Hippocampal formation (tissue), 2 donors: ENCODE measurements at places on chromosomes 2 and 18.

DNA sequence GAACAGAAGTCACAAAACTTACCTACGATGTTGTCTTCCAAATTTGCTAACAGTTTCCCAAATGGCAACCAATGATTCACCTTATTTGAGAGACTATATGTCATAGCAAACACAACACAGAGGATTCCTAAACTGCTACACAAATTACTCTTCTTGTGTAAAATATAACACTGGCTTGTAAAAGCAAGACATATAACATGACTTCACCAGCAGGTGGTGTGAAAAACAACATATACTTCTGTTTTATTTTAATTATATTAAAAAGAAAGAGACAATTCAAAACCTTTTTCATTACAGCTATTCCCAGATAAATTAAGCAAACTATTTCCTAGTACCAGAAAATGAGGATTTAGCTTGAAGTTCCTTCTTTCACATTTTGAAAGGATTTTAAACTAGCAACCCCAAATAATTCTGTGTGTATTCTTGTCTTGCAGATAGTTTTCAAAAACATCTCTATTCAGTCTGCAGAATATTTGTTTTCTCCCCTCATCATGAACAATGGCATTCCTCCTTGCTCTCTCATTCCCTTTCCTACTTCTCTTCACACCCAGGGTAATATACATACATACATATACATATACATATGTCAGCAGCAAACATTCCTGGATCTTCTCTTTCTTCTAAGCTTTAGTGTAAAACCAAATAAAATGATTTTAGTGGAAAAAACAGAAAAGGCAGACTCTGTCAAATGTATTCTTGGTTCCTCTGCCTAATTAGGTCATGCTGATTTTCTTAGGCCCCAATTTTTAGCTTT lies 62.1 kb downstream of the SCN3A start:
- DNase-seq, result no peak

- DNase-seq, result no peak
These were observed 377.4 kb downstream of the RPRM start for GRCh38 chr2:153101187-153101586.

DNA sequence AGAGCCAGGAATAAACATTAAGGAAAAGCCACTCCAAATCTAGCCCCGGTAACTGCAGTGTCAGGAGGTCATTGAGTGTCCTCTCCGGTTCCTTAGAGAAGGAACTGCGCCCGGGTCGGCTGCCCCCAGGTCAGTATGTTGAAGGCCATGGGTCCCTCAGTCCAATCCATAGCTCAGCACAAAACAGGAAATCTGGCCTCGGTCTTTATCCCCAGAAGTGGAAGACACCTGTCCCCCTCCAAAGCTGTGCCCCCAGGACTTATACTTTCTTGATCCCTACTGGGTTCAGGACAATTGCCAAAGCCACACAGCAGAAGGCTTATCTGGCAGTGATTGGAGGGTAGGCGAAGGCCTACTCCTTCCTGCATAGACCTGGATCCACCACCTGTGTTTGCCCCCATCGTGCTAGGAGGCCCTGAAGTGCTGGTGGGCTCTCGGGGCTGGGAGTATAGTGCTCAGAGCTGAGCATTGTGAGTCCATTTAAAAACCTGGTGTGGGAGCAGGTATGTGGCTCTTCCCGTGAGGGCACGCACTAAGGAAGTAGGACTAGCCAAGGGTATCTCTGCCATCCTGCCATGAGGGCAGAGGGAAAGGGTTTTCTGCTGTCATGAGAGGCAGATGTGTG lies 178.6 kb downstream of the SEPTIN10 start:
- DNase-seq, result no peak

GRCh38 chr2:73266061-73266901 lies 18.0 kb downstream of the FBXO41 start:
- no peak for DNase-seq

GRCh38 chr18:22422909-22423548 lies 5.3 kb upstream of the CTAGE1 start:
- DNase-seq, result no peak

DNA sequence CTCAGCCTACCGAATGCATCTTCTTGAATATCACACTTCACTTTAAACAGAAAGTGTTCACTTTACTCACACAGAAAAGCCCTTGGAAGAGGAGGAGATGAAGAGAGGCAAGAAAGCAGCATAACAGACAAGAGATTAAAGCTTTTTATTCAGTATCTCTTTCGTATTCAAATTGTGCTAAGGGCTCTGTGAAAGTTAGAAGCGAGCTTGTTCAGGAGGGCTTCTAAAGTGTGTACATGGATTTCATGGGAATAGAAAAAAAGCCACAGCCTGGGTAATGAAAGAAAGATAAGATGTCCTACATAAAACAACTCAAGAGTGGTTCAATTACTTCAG lies 531.9 kb downstream of the TMEM182 start:
- DNase-seq, result no peak

GRCh38 chr2:1898461-1899395 lies 154.4 kb upstream of the PXDN start:
- DNase-seq, result no peak

- no peak for DNase-seq
These were observed 100.3 kb downstream of the TTC32 start for GRCh38 chr2:19801367-19802080.

GRCh38 chr2:235908826-235909225 lies 259.4 kb downstream of the GBX2 start:
- DNase-seq, result no peak

- no peak for DNase-seq
These were observed 702.7 kb downstream of the SOCS6 start for GRCh38 chr18:70991577-70991976.
